ENCODE measurements at places on chromosomes 13 and 19. TPM values are rescaled to one million over a fixed set of nuclear protein-coding genes. Genes with fewer than 3 reads are reported as not detected.

Gene SYT3
- 0.35 TPM for total RNA-seq

- no peak for DNase-seq
These were observed 626 bp upstream of the ATP5F1D start for GRCh38 chr19:1240925-1241324.

DNA sequence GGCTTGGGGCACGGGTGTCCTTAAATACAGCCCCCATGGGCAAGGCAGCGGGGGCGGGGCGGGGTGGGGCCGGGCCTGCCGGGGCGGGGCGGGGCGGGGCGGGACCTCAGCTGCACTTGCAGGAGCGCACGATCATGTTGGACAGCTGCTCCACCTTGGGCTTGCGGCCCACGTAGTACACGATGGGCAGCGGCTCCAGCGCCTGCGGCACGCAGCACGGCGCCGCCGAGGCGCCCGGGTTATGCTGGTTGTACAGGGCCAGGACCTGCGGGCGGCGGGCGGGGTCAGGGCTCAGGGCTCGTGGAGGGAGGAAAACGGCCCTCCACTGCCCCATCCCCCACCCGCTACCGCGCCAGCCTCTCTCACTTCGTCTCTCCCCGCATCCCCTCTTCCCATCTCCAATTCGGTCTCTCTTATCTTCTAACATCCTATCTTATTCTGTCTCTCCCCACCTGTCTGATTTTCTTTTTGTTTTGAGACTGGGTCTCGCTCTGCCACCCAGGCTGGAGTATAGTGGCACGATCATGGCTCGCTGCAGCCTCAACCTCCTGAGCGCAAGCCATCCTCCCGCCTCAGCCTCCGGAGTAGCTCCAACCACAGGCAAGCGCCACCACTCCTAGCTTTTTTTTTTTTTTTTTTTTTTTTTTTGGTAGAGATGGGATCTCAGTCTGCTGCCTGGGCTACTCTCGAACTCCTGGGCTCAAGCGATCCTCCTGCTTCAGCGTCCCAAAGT is 21.1 kb downstream of the CCDC97 start:
- DNase-seq, result no peak

DNA sequence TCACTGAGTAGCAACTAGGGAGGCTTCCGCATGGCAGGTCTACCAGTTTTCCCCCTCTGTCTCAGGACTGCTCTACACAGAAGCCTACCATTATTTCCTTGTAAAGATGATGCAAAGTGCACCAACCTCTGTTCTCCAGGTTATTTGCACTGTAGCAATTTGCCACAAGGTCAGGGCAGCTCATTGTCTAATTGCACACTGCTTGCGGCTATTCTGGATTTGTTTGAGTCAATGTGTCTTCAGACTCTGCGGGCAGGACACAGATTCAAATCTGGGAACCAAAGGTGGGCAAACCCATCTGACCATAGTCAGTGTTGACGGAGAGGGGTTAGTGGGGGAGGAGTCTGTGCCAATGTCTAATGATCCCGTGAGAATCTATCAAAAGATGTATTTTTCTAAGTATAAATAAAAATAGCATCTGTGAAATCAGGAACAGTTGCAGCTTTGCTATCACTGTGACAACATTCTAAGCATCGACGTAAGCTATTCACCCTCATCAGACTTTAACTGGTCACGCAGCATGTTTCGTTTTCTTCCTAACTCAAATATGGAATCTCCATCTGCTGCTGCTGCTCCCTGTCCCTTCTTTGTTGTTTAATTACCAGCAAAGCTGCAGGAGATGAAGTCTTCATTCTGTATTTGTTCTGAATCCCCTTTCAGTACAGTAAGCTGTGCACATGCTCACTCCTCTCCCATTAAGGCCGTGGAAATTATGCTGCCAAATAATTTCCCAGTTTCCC is 26.4 kb downstream of the CYSLTR2 start:
- DNase-seq, result no peak

Gene CACNG7
- not detected for total RNA-seq

DNA sequence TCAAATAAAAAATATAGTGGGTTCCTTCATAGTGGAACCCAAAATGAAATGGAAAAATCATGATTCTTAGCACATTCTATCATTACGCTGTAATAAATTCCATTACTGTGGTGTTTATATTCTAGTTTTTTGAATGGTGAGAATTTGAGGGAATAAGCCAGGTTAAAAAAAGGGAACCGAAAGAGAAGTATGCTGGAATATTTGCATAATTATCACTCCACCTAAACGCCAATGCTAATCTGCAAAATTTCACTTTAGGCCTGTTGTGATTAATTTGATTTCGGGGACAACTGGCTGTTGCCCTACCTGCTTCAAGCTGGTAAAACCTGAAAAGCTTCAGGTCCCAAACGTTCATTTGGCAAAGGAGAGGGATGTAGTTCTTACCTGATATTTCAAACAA is 32.1 kb upstream of the SCEL start:
- no peak for DNase-seq

GRCh38 chr19:32324631-32325285 is 20.7 kb upstream of the ZNF507 start:
- DNase-seq, result no peak

Gene BCAM
- 0.40 TPM for total RNA-seq

- no peak for DNase-seq
These were observed 1288.9 kb upstream of the SLC10A2 start for GRCh38 chr13:104355041-104355670.
